NCI-H1417 treated with DMSO at 0.1 percent for 48 hours (cell line): ENCODE measurements at places on chromosomes 2 and 18.

DNA sequence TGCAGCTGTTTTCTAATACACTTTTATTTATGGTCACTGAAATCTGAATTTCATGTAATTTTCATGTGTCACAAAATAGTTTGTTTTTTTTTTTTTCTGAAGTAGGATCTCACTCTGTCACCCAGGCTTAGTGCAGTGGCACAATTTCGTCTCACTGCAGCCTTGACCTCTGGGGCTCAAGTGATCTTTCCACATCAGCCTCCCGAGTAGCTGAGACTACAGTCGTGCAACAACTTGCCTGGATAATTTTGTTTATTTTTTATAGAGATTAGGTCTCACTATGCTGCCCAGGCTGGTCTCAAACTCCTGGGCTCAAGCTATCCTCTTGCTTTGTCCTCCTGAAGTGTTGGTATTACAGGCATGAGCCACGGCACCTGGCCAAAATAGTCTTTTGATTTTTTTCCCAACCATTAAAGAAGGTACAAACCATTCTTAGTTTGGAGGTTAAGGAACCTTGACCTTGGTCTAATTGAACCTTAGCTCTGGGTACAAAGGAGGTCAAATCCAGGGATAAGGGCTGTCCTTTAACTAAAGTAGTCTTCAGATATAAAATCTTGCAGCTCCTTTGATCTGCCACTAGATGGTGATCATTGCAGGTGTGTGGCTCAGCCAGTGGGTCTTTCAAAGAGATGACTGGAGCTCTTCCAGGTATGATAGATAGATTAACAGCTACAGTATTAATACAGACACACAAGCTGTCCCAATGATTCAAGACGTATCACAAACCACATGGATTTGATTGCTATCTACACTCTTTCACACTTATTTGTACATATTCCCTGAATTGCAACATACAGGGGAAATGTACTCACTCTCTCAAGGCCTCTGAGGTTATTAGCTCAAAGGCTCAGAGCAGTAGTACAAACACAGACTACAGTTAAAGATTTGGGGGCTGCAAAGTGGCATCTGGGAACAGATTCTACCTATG lies 4.7 kb upstream of the KRCC1 start:
- DNase-seq, result peak; percentile 1

DNA sequence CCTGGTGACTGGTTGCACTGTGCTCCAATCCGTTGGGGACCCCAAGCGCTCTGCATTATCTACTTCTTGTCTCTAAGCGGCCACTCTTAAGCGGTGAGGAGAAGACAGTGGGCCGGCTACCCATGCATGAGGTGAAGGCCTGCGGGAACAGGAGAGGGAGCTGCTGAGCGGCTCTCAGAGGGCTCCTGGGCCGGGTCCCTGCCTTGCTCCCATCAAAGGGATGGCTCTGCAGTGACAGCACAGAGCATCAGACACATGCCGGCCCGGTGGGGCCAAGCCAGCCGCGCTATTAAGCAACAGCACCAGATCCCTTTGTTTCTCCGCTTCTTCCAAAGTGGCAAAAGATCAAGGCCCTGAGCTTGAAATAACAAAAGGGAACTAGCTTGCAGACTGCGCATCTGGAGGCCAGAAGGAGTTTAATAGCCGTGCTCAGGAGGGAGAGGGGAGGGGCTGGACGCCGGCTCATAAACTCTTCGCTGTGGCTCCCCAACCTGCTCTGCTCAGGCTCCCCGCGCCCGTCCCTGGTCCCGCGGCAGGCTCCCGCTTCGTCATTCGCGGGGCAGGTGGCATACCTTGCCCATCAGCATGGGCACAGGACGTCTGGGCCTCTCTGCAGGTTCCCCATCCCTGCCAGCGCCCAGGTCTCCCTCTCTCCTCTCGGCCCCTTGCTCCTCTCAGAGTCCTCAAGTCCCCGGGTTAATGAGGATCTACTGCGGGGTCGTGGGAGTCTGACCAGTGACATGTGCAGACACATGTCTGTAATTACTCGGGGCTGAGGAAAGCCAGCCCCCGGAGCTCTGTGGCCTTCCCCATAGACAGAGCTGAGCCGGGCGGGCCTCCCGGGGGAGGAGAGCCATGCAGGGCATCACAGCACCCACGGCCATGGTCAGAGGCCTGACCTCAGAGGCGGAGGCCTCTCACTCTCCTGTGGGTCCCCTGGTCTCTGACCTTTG lies 96.7 kb downstream of the ASB1 start:
- DNase-seq, result no peak

DNA sequence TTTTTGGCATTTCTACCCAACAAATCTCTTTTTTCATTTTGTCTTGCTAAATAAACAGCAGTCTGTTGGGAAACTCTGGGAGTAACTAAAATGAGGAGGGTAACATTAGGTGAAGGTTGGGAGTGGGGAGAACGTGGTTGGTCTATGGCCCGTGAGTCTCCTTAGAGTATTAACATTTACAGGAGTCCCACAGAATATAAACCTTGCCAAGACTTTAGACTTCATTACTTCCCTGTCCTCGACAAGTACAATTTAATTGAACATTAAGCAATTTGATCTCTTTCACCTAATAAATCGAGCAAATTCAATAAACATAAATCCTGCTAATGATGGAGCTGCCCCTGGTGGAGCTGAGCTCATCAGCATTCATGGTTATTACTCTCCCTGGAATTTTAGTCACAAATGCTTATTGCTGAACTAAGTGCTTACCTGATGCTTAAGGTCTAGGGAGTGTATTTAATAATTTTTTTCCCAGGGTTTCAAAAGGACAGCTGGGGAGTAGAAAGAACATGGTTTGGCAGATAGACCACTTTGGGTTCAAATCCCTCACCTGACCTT lies 95.1 kb upstream of the RASGRP3 start:
- DNase-seq, result no peak

GRCh38 chr18:34592961-34593382 lies 117.1 kb upstream of the DTNA start:
- no peak for DNase-seq

DNA sequence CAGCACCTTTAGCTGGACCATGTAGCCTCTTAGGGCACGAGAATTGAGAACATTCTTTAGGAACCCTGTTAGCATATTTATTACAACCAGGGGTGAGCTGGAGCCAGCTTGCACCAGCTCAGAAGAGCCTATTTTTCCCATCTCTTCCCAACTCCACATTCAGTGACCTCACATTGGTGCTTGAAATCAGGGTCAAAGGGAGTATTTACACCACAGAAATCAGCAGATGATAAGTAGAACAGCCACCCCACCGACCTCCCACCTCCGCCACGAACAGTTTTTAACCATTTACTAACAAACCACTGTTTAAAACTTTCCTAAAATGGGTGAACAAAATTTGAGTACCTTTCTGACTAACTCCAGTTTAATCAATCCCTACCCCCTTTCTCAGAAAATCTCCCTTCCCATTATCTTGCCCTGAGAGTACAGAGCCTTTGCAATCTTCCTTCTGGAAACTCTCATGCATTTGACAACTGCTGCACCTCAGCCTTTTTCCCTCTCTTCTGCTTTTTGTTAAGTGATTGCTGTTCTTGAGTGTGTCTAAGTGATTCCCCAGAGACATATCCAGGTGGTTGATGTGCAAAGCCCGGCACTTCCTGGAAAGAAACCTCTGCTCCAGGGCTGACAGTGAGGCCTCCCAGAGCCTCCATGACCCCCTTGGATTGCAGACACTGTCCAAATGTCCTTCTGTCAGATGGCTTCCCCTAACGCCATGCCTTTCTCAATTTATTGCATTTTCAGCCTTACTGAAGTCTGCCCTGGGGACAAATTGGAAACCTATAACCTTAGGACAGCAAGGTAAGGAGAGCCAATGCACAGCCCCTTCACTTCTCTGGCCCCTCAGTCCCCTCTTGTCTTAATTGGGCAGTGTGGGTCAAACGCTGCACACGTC lies 389.5 kb upstream of the TNP1 start:
- no peak for DNase-seq

- no peak for DNase-seq
Observed at GRCh38 chr2:231319867-231320266, 75.6 kb upstream of the B3GNT7 start.

DNA sequence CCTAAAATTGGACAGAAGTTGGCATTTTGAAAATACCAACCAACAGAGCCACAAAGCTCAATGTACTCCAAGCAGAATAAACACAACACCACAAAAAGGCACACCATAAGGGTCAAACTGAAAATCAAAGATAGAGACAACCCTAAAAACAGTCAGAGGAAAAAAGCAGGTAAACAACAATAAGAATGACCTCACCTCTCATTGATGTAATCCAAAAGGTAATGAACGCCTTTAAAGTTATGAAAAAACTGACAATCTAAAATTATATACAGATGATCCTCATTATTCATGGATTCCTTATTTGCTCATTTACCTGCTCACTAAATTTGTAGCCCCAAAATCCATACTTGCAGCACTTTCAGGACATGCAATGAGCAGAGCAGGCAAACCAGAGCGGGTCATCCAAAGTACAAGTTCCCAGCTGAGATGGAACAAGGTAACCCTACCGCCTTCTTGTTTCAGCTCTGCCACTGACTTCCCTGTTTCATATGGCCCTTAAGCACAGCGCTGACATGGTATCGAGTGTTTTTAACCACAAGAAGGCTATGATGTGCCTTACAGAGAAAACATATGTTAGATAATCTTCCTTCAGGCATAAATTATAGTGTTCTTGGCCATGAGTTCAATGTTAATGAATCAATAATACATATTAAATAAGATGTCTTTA lies 17.0 kb downstream of the RTN4 start:
- no peak for DNase-seq

DNA sequence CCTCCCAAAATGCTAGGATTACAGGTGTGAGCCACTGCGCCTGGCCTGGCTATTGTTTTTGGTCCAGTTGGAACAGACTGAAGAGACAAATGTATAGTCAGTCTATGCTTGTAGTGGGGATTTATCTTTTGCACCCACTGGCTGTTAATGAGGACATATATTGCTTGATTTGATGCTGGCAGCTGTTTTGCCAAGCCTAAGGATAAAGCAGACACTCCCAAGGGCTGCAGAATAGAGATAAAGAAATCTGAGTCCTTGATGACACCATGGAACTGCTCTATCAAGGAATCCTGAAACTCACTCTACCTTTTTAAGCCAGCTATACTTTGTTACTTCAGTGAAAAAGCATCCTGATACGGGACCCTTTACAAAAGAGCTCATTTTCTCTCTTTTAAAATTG lies 43.1 kb upstream of the ENOSF1 start:
- DNase-seq, result no peak

DNA sequence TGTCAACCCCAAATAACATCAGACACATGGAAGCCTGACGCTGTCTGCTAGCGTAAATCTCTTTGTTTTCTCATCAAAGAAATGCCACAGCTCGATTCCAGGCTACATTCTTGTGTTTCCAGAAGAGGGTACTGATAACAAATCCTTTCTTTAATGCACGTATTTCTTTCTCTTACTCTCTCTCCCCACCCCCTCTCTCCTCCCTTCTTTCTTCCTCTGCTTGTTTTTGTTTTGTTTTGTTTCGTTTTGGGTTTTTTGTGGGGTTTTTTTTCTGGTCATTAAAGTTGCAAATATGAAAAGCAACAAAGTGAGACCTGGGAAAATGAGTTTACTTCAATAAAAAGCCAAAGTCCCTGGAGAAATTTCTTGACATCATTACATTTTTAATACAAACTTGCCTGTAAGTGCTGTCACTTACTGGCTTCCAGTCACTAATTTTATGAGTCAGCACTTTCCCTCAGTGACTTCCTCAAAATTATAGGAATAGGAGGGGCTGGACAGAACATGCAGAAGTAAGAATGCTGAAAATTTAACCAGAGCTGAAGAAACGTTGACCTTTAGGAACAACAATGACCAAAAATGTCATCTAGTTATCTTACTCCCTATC lies 106.7 kb upstream of the NABP1 start:
- DNase-seq, result no peak

DNA sequence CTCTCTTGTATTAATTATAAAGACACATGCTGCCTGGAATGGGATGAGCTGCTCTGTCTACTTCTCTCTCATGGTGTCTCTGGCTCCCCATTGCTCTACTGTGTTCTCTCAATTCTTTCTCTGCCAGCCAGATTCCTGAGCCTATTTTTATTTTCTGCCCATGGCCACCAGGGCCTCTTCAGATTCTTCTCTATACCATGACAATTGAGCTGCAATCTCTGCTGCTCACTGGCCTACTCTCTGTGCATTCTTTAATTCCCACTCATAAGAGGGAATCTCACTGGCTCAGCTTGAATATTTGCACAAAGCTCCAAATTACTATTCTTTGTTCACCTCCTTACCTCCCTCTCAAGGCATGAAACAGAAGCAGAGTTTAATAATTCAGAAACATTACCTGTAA lies 161.4 kb upstream of the GULP1 start:
- no peak for DNase-seq

- DNase-seq, result no peak
Observed at GRCh38 chr2:146801886-146802285, 1042.9 kb upstream of the ACVR2A start.

DNA sequence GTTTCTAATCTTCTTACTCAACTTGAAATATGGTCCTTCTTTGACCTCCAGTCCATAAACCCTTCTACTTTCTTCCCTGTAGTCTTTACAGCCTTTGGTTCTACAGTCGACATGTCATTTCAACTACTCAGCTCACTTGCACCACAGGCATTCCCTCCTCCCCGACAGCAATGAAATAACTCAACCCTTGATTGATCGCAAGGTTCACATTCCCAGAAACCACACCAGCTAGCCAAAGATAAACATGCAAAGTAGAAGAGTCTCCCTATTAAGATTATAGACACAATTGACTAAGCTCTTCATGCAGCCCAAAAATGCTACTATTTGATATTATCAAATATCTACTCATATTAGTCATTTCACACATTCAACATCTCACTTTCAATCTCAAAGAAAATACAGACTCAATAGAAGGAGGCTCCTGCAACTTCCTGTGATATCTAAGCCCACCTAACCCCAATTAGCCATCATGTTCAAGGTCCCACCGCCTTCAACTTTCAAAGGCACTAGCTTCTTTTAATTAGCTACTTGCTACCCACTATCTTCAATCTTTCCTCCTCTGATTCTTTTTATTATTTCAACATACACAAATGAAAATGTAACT lies 50.8 kb downstream of the RTTN start:
- DNase-seq, result no peak

GRCh38 chr2:99787769-99788382 lies 298.1 kb upstream of the REV1 start:
- no peak for DNase-seq

DNA sequence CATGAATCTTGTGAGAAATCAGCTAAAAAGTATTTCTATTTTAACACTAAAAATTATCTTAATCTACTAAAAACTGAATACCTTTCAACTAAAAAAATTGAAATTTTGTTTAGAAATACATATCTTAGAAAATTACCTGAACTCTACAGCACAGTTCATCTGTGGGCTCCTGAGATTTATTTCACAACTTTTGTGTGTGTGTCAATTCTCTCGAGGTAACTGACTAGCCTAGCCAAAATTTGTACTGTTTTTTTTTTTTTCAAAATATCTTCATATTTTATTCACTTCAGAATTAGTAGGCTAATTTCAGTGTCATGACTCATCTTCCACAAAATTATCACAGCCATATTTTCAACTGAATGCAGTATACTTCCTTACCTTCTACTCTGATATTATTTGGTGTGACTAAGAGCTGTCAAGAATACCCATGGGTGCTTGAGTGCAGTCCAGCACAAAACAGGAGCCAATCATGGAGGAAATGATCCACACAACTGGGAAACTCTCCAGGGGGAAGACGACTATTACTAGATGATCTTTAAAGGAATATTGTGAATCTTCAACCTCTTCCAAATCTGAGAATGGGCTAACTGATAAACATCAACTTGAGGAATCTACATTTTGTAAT lies 174.6 kb downstream of the ZNF385B start:
- DNase-seq, result no peak

GRCh38 chr2:206361407-206362045 lies 81.8 kb upstream of the ADAM23 start:
- DNase-seq, result no peak
